ENCODE measurements at places on chromosomes 7 and 10.

GRCh38 chr7:150715738-150716137 lies 675 bp upstream of the GIMAP1 start:
- DNase-seq: no peak

GRCh38 chr7:3367261-3367660 lies 66.2 kb downstream of the SDK1 start:
- no peak for DNase-seq

DNA sequence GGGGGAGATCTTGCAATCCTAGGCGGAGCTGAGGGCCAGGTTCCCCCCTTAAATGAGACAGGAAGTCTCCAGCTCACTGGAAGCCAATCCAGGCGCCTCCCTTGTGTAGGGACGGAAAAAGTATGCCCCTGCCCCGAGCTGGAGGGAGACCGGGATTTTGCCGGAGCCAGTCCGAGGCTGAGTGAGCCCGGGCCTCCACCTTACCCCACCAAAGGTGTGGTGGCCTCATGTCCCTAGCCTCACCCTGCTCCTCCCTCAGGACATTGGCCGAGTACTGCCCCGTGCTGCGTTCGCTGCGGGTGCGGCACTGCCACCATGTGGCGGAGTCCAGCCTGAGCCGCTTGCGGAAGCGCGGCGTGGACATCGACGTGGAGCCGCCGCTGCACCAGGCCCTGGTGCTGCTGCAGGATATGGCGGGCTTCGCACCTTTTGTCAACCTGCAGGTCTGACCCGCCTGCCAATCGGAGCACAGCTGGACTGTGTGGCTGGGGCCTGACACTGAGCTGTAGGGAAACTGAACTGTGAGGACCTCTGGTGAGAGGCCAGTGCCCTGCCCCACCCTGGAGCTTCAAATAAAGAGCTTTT lies 2.0 kb downstream of the FBXL15 start:
- no peak for DNase-seq

GRCh38 chr10:110354322-110354766 lies 49.6 kb upstream of the SMNDC1 start:
- peak; percentile 2 for DNase-seq

DNA sequence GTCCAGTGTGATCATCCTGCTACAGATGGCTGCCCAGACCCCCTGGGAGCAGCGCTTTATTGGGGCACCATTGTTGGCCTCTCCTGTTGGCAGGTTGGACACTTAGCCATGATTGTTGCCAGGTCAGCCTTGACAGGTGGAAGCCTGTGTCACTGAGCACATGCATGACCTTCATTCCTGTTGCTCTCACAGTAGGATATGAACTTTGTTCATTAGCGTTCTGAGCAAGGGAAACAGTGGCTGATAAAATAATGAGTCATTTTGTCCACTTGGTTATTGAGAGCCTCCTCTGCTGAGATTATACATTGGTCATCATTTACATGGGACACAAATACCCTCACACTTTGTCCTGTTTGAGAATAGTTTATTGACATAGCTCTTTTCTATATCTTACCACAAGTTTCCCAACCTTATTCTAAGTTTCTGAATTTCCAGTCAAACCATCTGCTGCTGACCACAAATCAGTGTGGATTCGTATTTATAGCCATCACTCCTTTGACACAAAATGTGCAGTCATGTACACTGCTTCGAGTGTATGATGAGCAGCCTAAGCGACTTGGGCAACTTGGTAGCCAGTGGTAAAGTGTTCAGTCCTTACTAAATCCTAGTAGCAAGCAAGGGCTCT lies 102.6 kb downstream of the TPST1 start:
- no peak for DNase-seq

DNA sequence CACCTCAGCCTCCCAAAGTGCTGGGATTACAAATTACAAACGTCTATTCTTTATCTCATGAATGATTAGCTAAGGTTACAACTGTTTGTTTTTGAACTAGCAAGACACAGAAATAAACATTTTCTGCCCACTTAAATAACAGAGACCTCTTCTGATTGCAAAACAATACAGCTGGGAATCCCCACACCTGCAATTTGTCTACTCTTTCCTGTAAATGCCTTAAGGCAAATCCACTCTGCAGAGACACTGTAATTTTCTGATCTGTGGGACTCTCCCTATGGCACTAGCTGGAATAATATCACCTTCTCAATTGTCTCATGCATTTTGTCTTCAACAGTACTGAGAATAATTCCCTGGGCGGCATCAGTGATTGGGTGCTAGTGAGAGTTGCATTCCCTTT lies 149.3 kb upstream of the FAM3C start:
- no peak for DNase-seq

- no peak for DNase-seq
These were observed 15.9 kb downstream of the GUSB start for GRCh38 chr7:65966146-65966545.

- no peak for DNase-seq
These were observed 504 bp upstream of the TRRAP start for GRCh38 chr7:98877692-98878364.

DNA sequence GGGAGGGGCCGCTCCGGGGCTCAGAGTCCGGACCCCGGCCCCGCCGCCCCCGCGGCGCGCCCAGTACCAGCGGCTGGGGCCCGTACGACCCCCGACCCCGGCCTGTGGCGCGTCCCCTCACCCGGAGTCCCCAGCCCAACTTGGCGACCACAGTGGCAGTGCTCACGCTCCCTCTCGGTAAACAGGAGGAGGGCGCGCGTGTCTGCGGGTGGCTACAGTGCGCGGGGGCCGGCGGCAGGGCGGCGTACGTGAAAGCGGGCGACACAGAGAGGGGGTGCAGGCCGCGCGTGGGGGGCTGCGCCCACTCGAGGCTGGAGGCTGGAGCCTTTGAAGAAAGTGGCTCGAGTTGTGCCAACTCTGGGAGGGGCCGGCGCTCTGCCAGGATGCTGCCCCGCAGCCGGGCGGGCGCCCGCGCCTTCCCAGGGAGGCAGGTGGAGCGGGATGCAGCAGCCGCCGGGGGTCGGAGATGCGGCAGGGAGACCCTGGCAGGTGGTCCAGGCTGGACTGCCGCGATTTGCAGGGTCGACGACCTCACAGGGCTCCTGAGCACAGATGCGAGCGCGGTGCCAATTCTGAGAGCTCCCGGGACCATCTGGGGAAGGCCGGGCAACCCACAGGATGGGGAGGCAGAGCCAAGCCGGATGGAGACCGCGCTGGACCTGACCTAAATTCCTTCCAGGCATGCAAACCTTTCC lies 655 bp downstream of the PTPRE start:
- DNase-seq: no peak

- DNase-seq: no peak
These were observed 12.8 kb upstream of the MMP21 start for GRCh38 chr10:125788156-125789034.

Data from DMS 273 treated with DMSO at 0.1 percent for 48 hours (cell line).